ENCODE measurements at places on chromosomes 6 and 20.

GRCh38 chr20:31602779-31603441, 2.2 kb upstream of the ID1 start:
- no peak for DNase-seq

- no peak for DNase-seq
Observed at GRCh38 chr20:63321148-63321831, 28.3 kb downstream of the COL20A1 start.

GRCh38 chr6:52136934-52137467, 49.2 kb upstream of the IL17A start:
- DNase-seq, result no peak

GRCh38 chr6:110856296-110856695, 18.3 kb upstream of the AMD1 start:
- no peak for DNase-seq

- DNase-seq, result peak; percentile 83
Observed at GRCh38 chr6:116682334-116682712, 1.3 kb downstream of the KPNA5 start.

- no peak for DNase-seq
Observed at GRCh38 chr6:15926256-15926655, 202.6 kb upstream of the MYLIP start.

- DNase-seq, result no peak
Observed at GRCh38 chr6:116373940-116374339, 3.2 kb downstream of the DSE start.

- no peak for DNase-seq
Observed at GRCh38 chr6:5012519-5012918, 8.7 kb upstream of the RPP40 start.

DNA sequence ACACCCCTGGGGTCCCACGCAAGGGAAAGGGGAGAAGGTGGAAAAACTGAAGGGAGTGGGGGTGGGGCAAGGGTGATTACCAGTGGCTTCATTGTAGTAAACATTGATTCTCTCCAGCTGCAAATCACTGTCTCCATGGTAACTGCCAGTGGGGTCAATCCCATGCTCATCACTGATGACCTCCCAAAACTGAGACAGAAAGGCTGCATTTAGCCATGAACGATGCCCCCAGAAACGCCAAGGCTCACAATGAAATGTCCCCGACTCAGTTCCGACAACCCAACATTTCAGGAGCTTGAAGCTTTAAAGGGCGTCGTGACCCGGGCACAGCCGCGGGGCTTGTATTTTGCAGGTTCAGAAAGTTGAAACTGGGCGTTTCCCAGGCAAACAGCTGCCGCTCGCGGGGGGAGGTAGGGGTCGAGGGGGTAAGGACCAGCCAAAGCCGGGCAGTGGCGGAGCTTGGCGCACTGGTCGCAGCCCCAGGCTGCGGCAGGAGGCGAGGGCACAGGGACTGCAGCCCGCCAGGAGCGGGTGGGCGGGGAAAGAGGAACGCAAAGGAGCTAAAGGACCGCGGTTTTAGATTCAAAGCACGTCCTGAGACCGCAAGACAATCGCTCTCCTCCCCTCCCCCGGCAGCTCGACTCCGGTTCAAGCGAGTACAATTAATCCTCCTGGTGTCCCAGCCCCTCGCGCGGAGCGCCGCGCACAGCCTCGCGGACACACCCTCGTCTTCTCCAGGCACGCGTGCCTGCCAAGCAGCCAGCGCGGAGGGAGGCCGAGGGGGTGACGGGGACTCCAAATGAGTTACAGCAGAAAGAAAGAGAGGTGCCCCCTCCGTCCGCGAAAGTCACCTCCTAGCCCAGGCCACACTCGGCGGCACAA, 731 bp downstream of the TUBB2B start:
- DNase-seq, result peak; percentile 40

- DNase-seq, result peak; percentile 14
Observed at GRCh38 chr6:93036835-93037234, 382.5 kb downstream of the EPHA7 start.

DNA sequence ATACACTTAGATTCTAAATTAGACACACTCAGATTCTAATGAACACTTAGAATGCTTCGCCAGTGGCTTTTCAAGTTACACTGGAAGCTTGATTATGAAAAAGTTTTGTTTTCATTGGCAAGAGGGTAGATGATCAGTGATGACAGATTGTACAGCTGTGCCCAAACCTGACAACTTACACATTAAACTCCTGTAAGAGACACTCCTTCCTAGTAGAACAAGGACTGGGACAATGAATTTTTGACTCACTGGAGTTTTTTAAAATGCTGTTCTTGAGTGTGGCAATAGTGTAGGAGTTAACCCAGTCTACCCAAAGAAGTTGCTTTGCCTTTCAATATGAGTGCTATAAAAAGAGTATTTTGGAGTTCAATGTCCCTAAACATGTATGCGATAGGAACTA, 140.8 kb downstream of the SLC16A10 start:
- DNase-seq, result no peak

GRCh38 chr6:28965706-28966105, 39.4 kb downstream of the ZNF311 start:
- no peak for DNase-seq

DNA sequence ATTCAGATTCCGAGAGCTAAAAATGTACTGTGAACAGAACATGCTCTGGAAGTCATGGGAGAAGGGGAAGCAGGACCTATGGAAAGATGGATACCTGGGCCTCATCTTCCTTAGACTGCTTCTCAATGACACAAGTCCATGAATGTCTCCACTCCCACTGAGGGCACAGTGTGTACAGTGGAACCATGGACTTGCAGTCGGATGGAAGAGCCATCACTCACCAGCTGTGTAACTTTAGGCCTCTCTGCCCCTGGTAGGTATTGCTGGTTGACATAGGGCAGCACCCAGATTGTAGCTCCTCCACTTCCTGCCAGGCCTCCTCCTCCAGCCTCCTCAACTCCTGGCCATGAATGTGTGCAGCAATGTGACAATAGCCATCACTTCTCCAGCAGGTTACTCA, 52.5 kb downstream of the MAFB start:
- no peak for DNase-seq

GRCh38 chr6:74197310-74197709, 501.3 kb downstream of the CD109 start:
- no peak for DNase-seq

DNA sequence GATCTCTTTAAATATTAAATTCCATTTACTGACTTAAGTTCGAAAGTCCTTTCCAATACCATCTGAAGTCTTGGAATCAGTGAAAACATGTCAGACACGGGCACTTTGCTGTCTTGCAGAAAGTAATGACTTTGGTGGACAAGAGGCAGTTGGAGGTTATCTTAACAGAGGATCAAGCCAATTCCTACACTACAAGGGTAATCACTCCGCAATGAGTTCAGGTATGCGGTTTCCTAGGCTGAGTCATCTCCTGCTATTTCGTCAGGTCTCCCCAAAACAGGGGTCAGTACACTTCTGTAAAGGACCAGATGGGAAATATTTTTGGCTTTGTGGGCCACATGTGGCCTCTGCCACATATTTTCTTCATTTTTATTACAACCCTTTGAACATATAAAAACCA, 656.6 kb downstream of the KIF16B start:
- no peak for DNase-seq

GRCh38 chr6:17101422-17102257, at the start of gene STMND1:
TSS of gene STMND1 (plus strand) at chr6:17102050. CDS start at chr6:17102258, 208 bp downstream.
- DNase-seq, result no peak

DNA sequence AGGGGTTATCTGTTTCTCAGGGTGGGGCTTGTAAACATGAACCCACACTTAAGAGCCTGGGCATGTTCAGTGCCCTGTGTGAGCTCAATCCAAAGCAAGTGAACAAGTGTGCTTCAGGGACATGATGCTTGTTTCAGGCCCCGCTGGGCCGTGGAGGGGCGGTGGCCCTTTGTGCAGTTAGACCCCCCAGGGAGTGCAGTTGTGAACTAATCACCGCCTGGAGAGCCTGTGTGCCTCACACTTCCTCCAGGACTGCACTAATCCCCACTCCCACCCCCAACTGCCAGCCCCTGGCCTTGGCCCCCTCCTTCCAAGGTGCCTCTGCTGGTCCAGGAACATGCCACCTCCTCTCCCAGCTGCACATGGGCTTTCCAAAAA, 58.1 kb downstream of the RREB1 start:
- no peak for DNase-seq

DNA sequence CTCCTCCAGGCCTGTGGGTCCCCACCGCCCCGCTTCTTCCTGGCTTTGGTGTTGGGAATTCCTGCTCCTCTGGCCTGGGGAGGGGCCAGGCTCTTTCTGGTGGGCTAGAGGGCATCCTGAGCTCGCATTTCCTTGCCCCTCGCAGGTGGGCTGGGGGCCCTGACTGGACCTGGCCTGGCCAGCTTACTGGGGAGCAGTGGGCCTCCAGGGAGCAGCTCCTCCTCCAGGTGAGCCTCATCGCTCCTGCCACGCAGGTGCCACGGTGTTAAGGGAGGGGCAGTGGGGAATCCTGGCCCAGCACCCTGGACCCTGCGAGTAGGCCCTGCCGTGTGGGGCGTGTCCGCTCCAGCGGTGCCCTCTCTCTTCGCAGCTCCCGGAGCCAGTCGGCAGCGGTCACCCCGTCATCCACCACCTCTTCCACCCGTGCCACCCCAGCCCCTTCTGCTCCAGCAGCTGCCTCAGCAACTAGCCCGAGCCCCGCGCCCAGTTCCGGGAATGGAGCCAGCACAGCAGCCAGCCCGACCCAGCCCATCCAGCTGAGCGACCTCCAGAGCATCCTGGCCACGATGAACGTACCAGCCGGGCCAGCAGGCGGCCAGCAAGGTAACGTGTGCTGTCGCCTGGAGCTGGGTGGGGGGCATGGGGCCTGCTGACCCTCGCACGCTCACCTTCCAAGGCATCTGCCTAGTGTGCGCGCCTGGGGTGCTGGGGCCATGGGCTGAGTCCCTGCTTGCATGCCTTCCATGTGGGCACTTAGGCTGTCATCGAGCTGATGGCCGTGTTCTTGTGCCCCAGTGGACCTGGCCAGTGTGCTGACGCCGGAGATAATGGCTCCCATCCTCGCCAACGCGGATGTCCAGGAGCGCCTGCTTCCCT, 4.7 kb downstream of the ADRM1 start:
- DNase-seq, result no peak

DNA sequence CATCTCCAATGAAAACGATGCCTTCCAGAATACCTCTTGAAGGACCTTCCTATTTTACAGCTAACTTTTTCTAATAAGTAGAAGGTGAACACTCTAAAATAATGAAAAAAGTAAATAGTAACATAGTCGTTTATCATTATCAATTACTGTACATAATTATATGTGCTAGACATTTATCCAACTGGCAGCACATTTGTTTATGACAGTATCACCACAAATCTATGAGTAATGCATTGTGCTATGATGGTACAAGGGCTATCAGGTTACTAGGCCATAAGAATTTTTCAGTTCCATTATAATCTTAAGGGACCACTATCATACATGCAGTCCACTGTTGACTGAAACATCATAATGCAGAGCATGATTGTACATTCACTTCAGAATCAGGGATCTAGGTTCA, 68.4 kb downstream of the ATG5 start:
- no peak for DNase-seq

- DNase-seq, result peak; percentile 35
Observed at GRCh38 chr6:21935561-21936028, 342.0 kb downstream of the SOX4 start.

DNA sequence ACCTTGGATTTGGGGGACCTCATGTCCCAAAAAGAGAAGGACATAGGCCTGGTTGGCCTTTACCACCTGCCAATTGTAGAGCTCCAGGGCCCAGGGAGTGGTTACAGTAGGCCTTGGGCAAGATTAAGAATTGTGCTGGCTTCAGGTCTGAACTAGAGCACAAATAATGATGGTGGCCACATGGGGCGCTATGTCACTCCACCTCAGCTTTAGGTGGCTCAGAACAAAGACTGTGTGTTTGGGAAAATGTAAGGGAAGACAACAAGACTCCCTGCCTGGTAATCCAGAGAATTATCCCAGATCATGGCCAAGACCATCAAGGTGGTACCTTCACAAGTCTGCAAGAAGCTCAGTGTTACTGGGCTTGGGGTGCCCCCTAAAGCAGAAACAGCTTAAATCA, 224.9 kb upstream of the OPRM1 start:
- DNase-seq, result no peak

DNA sequence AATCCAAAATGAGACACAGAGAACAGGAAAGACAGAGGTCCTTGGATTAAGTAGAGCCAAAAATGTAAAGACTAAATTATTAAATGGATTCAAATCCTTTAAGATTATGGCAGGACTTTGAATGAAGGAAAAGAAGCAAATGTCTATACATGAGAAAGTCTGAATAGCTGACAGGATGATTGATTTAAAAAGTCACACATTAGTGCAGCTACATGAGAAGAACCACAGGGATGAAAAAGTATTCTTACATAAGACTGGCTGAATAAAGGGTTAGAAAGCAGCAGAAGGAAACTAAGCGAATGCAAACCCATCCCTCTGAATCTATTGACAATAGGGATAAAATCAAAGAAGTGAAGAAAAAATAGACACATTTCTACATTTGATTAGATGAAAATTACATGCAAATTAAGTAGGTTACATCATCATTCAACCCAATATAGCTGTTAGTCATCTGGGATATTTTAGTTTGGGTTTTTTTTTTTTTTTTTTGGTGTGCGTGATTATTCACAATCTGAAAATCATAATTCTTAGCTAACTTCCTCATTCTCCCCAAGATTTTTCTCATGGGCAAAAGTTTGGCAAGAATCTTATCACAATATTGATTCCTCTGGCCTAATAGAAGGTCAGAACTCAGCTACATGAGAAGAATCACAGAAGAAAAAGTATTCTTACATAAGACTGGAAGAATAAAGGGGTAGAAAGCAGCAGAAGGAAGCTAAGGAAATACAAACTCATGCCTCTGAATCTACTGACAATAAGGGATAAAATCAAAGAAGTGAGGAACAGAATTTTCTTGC, 845.4 kb downstream of the HACE1 start:
- DNase-seq, result no peak

- no peak for DNase-seq
Observed at GRCh38 chr6:149007846-149008245, 261.0 kb downstream of the UST start.

- DNase-seq, result no peak
Observed at GRCh38 chr20:24147479-24147878, 158.9 kb upstream of the GGTLC1 start.

- DNase-seq, result no peak
Observed at GRCh38 chr6:3506751-3507383, 50.0 kb upstream of the SLC22A23 start.

- DNase-seq, result no peak
Observed at GRCh38 chr6:108476376-108476775, 84.3 kb upstream of the FOXO3 start.

DNA sequence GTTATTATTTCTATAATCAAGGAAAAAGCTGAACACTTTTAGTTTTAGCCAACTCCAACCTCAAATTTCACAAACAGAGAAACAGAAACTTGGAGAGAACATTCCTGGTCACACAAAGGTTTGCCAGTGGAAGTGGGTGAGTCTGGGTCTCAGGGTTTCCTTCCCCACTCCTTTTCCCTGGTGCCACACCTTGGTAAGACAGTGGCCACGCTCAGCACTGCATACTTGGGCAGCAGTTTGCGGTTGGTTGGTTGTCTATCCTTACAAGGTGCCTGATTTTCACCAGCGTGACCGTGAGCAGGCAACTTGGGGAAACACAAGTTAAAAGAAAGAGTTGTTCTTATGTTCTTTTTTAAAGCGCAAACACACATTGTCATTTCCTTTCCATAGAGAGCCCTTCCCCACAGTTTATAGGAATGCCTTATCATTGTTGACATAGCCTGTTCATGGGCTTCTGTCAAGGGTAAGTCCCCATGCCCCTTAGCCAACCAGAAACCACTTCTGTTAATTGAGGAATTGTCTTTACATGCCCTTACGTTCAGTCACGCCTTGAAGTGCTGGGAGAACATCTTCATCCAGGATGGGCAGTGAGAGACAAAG, 82.2 kb downstream of the RIN2 start:
- DNase-seq, result no peak
